ENCODE measurements at places on chromosomes 6 and 20.

GRCh38 chr6:112286010-112286409 is 31.6 kb upstream of the LAMA4 start:
- DNase-seq: no peak

GRCh38 chr20:22379472-22379871 is 204.9 kb downstream of the FOXA2 start:
- peak; percentile 16 for DNase-seq

GRCh38 chr6:35015996-35016395 is 125.1 kb downstream of the TCP11 start:
- no peak for DNase-seq

GRCh38 chr20:3248993-3249347 is 10.0 kb upstream of the SLC4A11 start:
- DNase-seq: no peak

DNA sequence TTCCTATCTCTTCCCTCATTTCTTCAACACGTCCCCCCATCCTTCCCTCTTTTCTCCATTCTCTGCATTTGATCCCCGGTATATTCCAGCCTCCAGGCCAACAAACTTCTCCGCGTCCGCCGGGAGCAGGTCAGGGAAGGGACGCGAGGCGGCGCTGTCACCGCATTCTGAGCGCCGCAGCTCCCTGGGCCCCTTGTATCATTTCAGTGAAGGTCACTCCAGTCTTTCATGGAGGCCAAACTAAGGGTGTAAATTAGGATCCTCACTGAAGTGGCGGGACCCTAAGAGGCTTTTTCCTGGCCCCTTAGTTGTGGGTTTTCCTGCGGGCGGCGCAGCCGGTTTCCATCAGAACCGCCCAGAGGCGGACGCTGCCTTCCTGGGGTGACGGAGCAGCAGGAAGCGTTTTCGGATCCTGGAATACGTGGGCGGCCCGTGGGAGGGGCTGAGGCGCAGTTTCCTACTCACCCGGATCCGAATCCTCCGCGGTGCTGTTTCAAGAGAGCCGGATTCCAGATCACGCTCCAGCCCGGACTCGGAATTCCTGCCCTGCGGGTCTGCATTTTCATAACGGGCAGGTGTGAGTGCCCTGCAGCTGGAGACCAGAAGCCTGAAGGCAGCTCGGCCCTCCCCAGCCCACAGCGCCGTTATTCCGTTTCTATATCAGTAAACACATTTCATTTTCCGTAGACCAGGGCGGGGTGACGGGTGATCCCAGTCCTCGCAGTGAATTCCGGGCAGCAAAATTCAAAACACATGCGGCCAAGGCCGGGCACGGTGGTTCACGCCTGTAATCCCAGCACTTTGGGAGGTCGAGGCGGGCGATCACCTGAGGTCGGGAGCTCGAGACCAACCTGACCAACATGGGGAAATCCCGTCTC is 3.6 kb upstream of the MICA start:
- peak; percentile 93 for DNase-seq

DNA sequence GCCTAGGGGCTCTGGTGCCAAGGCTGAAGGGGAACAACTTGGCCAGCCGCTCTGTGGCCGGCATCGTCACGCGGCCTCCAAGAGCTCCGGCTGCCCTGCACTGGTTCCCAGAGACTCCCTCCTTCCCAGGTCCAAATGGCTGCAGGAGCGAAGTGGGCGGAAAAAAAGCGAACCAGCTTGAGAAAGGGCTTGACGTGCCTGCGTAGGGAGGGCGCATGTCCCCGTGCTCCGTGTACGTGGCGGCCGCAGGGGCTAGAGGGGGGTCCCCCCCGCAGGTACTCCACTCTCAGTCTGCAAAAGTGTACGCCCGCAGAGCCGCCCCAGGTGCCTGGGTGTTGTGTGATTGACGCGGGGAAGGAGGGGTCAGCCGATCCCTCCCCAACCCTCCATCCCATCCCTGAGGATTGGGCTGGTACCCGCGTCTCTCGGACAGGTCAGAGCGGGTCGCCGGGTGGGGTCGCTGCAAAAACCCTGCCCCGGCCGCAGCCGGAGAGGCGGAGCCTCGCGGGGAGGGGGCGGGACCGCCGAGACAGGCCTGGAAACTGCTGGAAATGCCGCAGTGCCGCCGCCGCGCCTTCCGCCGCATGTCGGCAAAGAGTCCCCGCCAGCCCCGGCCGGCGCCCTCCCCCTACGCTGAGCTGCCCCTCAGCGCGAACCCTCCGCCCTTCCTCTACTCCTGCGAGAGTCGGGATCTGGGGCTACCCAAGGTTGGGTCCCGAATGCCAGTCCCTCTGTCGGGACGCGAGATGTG is 814 bp upstream of the HSP90AB1 start:
- DNase-seq: peak; percentile 94

GRCh38 chr20:20333866-20334265 is 34.0 kb upstream of the INSM1 start:
- no peak for DNase-seq

DNA sequence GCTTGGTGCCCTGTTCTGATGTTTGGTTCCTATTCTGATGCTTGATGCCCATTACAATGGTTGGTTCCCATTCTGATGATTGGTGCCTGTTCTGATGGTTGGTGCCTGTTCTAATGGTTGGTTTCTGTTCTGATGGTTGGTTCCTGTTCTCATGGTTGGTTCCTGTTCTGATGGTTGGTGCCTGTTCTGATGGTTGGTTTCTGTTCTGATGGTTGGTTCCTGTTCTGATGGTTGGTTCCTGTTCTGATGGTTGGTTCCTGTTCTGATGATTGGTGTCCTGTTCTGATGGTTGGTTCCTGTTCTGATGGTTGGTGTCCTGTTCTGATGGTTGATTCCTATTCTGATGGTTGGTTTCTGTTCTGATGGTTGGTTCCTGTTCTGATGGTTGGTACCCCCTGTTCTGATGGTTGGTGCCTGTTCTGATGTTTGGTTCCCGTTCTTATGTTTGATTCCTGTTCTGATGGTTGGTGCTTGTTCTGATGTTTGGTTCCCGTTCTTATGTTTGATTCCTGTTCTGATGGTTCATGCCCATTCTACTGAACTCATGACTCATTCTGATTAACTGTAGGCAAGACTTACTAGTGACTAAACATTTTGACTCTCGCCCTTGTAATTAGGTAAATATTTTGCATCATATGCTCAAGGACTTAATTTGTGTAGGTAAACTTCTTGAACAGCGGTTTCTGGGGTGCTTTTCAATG is 146.2 kb downstream of the DLL1 start:
- no peak for DNase-seq

- DNase-seq: no peak
Observed at GRCh38 chr6:34866509-34866908, 21.3 kb downstream of the TAF11 start.

- peak; percentile 47 for DNase-seq
Observed at GRCh38 chr6:15491255-15491985, 171.4 kb downstream of the DTNBP1 start.

DNA sequence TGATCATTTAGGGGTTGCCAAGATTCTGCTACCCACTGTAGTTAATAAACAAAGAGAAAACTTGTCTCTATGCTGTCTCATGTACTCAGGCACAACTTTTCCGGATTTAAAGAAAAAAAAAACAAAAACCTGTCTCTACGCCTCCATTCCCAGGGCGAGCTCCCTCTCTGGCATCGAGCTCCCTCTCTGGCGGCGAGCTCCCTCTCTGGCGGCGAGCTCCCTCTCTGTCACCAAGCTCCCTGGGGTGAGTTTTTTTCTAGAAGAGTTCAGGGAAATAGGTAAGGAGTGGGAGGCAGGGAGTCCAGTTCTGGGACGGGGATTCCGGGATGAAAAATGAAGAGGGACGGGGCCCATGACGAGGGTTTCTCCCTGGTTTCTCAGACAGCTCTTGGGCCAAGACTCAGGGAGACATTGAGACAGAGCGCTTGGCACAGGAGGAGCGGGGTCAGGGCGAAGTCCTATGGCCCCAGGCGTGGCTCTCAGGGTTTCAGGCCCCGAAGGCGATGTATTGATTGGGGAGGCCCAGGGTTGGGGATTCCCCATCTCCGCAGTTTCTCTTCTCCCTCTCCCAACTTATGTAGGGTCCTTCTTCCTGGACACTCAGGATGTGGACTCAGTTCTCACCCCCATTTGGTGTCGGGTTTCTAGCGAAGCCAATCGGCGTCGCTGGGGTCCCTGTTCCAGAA is 16.5 kb upstream of the HLA-A start:
- no peak for DNase-seq

DNA sequence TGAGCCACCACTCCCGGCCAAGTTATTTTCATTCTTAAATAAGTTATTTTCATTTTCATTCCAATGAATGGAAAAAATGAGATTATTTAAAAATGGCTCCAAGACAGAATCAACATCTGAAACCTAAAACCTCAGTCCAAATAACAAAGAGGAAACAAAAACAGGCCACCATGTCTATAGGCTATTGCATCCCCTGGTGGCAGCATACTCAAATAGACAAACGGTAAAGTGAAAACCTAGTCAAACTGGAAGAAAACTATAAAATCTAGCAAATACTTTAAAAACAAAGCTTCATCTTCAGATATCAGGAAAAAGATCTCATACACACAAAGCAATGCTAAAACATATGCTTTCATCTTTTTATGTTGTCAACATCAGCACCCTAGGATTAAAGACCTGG is 20.9 kb downstream of the IL17A start:
- DNase-seq: no peak

DNA sequence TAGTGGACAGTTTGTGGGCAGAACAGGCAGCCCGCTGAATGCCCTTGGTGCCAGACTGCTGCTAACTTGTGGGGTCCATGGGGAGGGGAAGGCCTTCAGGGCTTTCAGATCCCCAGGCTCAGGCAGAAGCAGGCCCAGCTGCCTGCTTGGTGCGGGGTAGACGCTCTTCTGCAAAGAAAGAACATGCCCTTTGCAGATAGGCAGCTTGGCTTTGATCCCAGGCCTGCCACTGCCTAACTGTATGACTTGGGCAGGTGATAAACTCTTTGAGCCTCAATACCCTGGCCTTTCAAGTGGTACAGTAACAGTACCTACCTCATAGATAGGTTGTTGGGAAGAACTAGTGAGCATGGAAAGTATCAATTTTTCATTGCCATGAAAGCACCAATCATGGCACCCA is 28.4 kb downstream of the CHMP4B start:
- DNase-seq: no peak

GRCh38 chr20:44768256-44768655 is 22.6 kb downstream of the KCNK15 start:
- DNase-seq: no peak

DNA sequence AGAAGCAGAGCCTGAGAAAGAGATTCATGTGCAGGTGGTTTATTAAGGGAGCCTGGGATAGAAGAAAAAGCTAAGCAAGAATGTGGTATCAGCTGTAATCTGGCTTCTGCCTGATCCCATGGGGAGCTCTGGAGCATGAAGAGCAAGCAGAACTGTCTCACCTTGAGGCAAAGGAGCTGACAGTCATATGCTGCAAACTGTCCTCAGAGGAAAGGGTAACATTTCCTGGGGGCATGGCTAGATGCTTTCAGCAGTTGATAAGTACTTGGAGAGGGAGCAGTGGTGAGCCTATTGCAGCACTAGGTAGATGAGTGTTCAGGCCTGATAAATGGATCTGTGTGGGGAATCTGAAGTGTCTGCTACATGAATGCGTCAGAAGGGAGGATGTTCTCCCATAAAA is 621.5 kb upstream of the BTBD3 start:
- DNase-seq: no peak

- DNase-seq: no peak
Observed at GRCh38 chr6:61833176-61833755, 452.8 kb downstream of the KHDRBS2 start.

GRCh38 chr6:121884620-121885019 is 449.2 kb downstream of the GJA1 start:
- no peak for DNase-seq

- peak; percentile 33 for DNase-seq
Observed at GRCh38 chr6:34912715-34913464, 23.8 kb downstream of the ANKS1A start.

- peak; percentile 86 for DNase-seq
Observed at GRCh38 chr20:63973636-63974401, 4.1 kb upstream of the ZNF512B start.

GRCh38 chr6:74735304-74735703 is 470.5 kb downstream of the COL12A1 start:
- DNase-seq: peak; percentile 8

GRCh38 chr20:35883778-35884540 is 70.3 kb downstream of the SCAND1 start:
- DNase-seq: peak; percentile 95

GRCh38 chr6:11429577-11429976 is 108.0 kb upstream of the TMEM170B start:
- peak; percentile 49 for DNase-seq

GRCh38 chr20:37314617-37315016 is 25.2 kb downstream of the MANBAL start:
- no peak for DNase-seq

- DNase-seq: no peak
Observed at GRCh38 chr6:150680510-150680909, 80.8 kb downstream of the PLEKHG1 start.

DNA sequence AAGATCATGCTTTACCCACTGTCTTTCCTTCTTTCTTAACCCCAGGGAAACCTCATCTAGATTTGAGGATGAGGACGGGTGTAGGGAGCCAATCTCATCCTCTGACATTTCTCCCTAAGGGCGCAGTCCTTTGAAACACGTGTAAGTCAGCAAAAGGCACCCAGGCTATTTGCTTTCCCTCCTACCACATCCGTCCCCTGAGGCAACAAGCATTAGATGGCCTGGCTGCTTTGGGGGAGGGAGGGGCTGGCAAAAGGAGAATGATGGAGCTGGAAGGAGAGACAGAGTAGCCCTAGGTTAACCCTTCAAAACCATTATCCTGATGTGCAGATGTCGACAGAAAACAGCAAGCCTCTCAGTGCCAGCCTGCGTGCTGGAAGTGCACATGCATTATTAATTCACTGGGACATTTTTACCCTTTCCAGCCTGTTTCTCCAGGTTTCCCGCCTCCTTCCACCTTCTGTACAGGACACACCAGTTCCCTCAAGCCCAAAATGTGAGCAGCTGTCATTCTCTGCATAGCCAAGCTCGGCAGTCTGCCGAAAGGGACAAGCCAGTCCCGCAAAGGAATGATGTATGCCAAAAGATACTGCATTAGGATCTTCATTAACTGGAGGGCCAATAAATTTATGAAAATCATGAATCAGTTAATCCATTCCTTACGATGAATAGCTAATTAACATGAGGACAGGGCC is 547.2 kb downstream of the CD83 start:
- DNase-seq: no peak

DNA sequence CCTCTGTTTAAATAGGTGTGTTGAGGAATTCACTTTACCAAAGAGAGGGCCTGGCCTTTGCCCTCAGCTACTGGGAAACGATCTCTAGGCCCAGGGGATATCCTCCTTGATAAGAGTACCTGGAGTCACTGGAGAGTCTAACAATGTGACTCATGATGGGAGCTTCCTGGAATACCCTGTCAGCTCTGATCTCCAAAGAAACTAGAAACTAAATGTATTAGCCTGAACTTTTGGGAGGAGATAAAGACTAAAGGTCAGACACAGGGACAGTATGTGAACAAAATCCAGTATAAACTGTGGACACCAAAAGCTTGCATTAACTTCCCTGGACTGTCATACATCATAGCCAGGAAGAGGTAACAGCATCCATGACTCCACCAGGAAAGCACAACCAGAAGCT is 148.5 kb downstream of the RNGTT start:
- peak; percentile 19 for DNase-seq

- no peak for DNase-seq
Observed at GRCh38 chr6:24838994-24839393, 40.3 kb upstream of the ARMH2 start.
